Stimulated activated CD4-positive, alpha-beta T cell treated with anti-CD3 and anti-CD28 coated beads, Interleukin-4, amount 100 ng/mL, for 48 hours (primary cell): ENCODE measurements at places on chromosomes 5 and 9.

DNA sequence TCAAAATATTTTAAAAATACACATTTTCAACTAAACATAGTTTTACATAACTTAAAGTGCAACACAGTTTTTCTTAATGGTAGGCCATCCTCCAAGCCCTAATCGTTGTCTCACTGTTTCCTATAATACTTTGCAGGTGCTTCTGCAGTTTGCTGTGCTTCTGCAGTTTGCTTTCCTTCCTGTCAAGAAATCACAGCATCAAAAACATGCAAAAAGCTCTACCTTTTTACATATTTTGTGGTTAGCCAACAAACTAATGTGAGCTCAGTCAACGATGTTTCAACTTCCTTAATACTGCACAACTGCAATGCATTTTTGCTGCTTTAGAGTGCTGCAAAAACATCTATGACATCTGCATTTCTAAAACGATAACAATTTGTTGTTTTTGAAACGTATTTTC, 25.2 kb downstream of the EMB start:
- DNase-seq, result no peak

- no peak for DNase-seq
These were observed 37.8 kb upstream of the C5orf63 start for GRCh38 chr5:127111112-127111511.

DNA sequence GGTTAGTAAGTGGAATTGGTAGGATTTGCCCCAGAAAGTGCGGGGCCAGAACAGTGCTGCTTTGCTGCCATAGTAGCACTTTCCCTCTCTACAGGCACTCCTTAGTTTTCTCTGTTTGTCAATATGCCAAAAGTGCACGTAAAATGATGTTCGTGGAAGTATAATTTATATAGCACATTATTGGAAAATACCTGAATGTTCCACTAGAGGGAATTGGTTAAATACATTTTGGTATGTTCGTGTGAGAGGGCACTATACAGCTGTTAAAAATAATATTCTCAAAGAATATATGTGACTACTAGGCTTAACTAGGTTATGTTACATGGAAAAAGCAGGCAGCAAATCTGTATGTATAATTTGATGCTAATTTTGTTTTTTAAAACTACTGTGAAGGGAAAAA, 184.0 kb upstream of the GDNF start:
- no peak for DNase-seq

DNA sequence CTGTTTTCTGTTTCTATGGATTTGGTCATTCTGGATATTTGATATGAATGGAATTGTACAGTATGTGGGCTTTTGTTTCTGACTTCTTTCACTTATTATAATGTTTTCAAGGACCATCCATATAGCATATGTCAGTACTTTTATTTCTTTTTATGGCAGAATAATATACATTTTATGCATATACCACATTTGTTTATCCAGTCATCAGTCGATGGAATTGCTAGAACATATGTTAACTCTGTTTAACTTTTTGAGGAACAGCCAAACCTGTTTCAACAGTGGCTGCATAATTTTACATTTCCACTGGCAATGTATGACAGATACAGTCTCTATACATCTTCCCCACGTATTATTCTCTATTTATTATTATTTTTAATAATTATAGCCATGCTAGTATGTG, 131.6 kb downstream of the PARP8 start:
- no peak for DNase-seq

DNA sequence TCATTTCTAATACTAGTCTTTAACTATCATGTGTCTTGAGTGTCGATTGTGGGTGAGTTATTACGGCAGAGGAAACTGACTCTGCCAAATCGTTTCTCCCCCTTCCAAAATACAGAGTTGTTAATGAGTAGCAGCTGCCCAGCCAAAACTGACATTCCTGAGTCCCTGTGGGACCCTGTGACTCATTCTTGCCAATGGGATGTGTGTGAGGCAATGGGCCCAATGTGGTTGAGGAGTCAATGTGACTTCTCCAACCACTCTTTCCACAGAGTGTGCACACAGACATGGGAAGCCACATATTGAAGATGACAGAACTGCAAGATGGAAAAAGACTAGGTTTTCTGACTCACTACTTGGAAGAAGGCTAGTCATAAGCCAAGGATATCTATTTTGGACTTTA, 434.7 kb downstream of the DTWD2 start:
- DNase-seq, result no peak

DNA sequence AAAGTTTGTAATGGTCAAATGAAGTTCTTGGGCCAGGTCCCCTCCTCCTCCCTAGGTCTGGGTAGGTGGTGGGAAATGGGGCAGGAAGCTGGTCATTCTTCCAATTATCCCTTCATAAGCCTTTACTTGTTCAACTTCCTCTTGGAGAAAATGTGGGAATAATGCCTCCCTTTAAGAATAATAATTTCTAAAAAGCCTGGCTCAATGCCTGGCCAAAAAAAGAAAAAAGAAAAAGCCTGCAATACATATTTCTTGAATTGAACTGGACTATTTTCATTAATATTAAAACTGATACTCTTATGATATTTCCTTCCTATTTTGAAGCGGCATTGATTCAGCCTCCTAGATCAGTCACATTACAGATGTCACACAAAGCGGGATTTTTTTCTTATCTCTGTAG, 600.9 kb downstream of the CCDC171 start:
- DNase-seq, result no peak

GRCh38 chr9:136538599-136539426, 7.0 kb downstream of the NOTCH1 start:
- peak; percentile 71 for DNase-seq

DNA sequence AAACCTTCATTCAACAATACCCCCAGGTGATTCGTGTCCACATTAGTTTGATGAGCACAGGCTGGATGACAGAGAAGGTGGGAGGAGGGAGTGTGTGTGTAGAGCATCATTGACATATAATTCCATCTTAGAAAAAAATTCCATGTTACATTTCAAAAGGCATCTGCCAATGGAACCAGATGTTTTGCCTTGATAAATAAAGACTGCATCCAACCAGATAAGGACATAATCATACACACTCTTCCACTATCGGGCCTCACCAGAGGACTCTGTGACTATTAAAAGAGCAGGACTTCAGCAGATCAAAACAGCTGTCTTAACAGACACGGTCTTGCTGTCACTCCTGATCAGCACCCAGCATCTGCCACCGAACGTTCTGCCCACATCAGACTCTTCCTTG, 96.4 kb upstream of the SPIN1 start:
- no peak for DNase-seq

GRCh38 chr9:114252394-114252793, 70.5 kb upstream of the ORM1 start:
- no peak for DNase-seq
